SIG-M5 (cell line): ENCODE measurements at places on chromosomes 1 and 21.
A peak's percentile ranks its signal among the peaks of the same experiment; 100 is the strongest.

DNA sequence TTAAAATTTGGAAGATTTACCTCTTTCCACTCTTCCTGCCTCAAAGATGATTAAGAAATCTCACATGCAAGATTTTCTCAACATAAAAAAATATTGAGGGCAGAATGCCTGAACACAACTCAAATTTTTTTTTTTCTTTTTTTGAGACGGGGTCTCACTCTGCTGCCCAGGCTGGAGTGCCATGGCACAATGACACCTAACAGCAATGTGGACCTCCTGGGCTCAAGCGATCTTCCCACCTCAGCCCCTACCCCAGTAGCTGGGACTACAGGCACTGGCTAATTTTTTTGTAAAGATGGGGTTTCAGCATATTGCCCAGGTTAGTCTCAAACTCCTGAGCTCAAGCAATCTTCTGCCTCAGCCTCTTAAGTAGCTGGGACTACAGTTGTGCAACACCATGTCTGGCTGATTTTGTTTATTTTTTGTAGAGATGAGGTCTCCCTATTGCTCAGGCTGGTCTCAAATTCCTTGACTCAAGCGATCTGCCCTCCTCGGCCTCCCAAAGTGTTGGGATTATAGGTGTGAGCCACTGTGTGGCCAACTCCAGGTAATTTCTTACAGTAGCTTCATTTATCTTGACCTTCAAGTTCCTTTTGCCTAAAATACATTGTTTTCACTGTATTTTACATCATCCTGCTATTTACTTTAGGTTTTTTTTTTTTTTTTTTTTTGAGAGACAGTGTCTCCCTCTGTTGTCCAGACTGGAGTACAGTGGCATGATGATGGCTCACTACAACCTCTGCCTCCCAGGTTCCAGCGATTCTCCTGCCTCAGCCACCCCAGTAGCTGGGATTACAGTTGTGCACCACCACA, 10.4 kb downstream of the NUCKS1 start:
- DNase-seq: no peak

GRCh38 chr1:166040202-166040997, 126.4 kb downstream of the FAM78B start:
- no peak for DNase-seq

- no peak for DNase-seq
These were observed 179.3 kb downstream of the ETS2 start for GRCh38 chr21:38984982-38985567.

GRCh38 chr21:25501462-25501861, 105.8 kb downstream of the MRPL39 start:
- DNase-seq: no peak

- DNase-seq: no peak
These were observed 5.0 kb downstream of the RAP1GAP start for GRCh38 chr1:21663951-21664805.

GRCh38 chr1:94906382-94906781, 20.5 kb downstream of the CNN3 start:
- DNase-seq: no peak

DNA sequence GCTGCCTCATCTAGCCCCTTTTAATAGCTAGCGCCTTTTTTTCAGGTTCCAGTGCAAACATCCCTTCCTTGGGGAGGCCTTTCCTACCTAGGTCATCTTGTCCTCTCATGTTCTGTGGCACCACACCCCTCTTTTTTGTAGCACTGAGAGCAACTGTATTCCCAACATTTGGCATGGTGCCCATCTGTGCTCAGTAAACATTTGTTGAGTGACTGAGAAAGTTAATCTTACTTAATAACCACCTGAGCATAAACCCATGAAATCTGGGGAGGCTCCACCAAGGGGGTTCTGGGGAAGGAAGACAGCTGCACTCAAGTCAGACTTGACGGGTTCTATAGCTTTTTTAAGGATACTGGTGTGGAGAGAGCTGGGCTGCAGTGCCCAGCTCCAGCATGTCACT, 90.0 kb downstream of the NOS1AP start:
- no peak for DNase-seq

GRCh38 chr1:198681831-198682759, 43.3 kb downstream of the PTPRC start:
- DNase-seq: peak; percentile 100

DNA sequence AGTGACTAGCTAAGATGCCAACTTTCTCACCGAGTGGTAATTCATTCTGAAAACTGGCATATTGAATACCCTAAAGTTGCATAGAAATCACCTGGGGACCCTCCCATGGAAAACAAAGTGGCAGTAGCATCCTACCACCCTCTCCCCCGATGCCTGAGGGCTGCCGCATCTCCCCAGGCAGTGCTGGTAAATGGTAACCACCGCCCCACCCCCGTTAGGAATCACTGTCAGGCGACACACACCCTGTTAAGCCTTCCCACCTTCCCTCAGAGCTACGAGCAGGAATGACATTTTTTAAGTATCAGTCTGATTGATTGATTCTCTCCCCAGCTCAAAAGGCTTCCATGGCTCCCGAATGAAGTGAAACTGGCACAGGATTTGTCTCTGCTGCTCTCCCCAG, 28.3 kb downstream of the TMPRSS2 start:
- DNase-seq: no peak

DNA sequence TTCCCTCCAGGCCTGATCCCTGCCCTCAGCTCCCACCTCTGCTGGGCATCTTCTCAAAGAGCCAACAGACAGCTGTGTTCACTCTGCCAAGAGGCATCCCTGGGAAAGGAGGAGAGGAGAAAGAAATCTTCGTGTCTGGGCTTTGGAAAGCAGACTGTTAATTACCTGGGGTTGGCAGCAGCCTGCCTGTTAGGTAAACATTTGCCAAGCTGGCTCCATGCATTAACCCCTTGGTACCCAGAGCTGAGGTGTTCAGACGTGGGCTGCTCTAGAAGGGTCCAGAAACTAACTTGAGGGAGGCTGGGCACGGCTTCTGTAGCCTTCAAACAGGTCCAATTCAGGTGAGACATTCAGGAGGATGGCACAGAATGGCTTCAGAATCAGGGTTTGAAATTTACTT, 8.7 kb upstream of the EXTL1 start:
- DNase-seq: no peak

DNA sequence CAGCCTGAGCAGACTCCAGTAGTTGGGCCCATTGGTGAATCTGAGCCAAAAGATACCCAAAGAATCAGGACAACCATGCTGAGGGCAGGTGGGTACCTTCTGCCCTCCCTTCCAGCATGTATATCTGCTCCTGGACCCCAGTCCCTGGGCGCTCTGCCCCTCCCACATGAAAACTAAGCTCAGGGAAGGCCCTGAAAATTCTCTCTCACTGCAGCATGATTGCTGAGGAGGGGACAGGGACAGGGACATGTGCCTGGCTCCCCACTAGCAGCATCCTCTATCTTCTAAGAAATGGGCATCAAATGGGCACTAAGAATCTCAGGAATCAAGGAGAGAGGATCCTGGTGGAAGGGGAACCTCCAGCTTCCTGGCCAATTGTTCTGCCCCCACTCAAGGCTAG, 446.0 kb downstream of the MATN1 start:
- no peak for DNase-seq

DNA sequence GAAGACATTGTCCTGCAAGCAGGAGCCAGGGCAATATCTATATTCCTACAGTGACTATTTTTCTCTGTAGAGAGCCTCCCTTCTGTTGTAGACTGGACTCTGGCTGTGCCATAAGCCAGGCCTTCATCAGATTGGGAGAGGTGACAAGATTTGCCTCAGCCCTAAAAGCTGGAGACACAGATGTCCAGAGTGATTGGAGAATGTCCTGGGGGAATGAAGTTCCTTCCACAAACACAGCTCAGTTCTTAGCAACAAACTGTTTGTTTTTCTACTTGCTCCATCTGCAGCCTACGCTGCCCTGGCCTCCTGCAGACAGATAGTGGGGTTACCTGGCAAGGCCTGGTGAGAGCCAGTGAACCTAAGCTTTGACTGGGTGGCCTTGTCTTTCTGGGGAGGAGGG, 29.9 kb upstream of the SNX27 start:
- DNase-seq: no peak

DNA sequence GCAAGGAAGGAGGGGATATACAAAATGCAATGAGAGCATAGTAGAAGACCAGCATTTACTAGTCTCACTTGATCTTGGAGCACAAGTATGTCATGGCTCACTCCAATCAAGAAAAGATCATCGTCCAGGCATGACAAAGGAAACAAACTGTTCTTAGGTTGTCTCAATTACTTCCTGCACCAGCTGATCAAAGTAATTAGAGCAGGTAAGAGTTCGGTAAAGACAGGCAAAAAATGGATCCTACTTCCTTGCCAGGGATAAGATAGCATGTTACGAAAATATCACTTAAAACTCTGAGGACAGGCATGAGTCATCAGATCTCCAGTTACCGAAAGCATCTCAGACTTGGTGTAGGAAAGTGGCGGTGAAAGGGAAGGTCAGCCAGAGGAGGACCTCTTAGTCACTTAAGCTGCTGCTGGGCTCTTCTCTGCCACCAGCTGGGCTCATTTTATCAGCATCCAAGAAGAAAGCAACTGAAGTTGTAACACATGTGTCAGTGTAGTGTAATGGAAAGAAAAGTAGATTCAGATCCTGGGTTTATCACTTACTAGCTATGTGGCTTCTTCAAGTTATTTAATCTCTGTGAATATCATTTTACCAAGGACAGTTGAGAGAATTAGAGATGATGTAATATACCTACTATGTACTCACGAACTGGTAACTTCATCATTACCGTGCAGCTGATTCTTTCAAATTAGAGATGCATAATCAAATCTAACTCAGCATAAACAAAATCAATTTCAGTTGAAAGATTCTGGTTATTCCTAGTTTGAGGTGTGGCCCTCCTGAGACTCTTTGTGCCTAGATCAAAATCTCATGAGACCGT, 46.8 kb downstream of the XCL1 start:
- DNase-seq: no peak
